Right lobe of liver (tissue), 6 donors: ENCODE measurements at places on chromosomes 1 and 21.

DNA sequence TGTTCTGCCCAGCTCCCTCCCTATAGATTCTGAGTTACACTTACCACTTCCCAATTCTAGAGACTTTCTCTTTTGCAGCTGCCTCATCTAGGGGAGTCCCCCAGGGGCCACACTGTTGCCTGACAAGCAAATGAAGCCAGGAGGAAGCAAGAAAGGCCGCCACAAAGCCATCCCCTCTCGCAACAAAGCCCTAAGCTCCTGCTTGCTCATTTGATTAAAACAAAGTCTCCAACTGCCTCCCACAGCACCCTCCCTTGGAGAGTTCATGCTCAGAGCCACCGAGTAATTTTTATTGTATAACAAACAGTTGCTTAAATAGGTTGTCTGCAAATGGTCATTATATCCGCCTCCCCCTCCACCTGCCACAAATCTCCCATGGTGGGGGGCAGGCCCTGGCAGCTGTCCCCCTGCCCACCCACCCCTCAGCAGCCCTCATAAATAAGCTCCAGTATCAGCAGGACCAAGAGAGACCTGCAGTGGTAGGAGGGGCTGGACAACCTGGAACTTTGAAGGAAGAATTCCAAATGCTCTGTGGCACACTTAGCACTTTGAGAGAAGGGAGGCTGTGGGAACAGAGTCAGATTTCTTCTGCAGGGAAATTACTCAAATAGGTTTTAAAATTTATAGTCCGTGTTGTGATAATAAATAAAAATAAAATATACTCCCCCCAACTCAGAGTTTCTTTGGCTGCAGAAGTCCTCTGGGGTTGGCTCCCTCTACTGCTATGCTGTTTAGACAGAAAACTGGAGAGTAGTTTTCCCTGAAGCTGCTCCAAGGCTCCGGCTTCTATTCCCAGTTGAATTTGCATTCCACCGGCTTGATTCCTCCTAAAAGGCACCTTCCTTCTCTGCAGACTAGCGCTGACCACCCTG, 237.5 kb downstream of the TTLL7 start:
- no peak for DNase-seq
- H3K36me3 ChIP-seq: no peaks in the 10 kb centered on the region
- H3K4me1 ChIP-seq: peaks cover 13% of the 10 kb centered on the region
- peak overlapping the region; percentile 44 for H3K27ac ChIP-seq

- H3K36me3 ChIP-seq: no peaks in the 10 kb centered on the region
- no peaks in the 10 kb centered on the region for H3K4me1 ChIP-seq
- DNase-seq: no peak
These were observed 54.0 kb downstream of the COLGALT2 start for GRCh38 chr1:183983371-183984105.

DNA sequence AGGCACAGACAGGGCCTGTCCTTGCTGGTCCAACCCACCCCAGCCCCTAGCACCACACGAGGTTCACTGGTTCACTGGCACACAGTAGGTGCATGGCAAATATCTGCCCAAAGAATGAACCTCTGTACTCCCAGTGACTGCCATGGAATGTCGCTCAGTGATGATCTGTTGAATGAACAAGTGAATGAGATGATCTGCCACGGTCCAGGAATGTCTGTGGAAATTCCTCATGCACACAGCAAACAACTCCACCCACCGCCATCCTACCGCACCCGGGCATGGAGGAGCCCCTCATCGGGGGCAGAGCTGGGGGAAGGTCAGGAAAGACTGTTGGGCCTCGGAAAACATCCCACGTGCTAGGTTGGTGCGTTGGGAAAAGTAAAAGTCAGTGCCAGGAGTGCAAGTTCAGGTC, 1.7 kb downstream of the HSPG2 start:
- H3K4me3 ChIP-seq: peak overlapping the region; percentile 53
- H3K4me1 ChIP-seq: no peaks in the 10 kb centered on the region
- no peaks in the 10 kb centered on the region for H3K36me3 ChIP-seq
- H3K27ac ChIP-seq: no peak overlapping the region

- no peaks in the 10 kb centered on the region for H3K27me3 ChIP-seq
- no peak overlapping the region for H3K27ac ChIP-seq
- H3K4me3 ChIP-seq: no peak overlapping the region
- DNase-seq: no peak
- no peaks in the 10 kb centered on the region for H3K36me3 ChIP-seq
These were observed 53.3 kb upstream of the BOLA1 start for GRCh38 chr1:149846042-149846441.
